ENCODE measurements at places on chromosomes 12 and 14.

DNA sequence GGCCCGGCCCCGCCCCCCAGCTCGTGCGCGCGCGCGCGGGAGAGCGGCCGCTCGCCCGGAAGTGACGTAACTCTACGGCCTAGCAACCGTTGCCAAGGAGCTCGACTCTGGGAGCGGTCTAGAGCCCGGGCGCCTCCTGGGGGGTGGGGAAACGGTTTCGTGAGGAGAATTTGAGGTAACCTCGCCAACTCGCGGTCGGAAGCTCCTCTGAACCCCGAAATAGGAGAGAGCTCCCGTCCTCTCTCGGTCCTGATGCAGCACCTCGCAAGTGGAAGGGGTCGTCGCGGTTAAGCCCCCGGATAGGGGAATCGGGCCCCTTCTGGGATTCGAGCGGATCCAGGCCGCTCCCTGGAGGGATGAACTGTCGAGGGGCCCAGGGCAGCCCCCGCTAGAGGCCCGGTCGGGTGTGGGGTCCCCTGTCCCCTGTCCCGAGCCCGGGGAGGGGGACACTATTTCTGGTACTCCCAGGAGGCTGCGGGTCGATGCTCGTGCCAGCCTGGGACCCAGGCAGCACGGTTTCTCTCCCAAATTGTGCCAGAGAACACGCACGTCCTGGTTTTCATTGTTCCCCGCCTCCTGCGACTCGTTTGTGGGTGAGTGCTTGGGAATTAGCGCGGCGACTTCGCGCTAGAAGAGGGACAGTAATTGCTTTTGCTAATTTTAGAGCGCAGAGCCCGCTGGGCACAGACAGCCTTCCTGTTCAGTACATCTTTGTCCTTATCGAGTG, at the start of gene IFT81:
IFT81 (plus strand) TSS at position 89 of the 727 bp plus-strand sequence. CDS start 3,024 bp downstream, outside the sequence.
- peak; percentile 97 for DNase-seq

- no peak for DNase-seq
Measured at GRCh38 chr12:131758016-131758739, 47.3 kb downstream of the SFSWAP start.

DNA sequence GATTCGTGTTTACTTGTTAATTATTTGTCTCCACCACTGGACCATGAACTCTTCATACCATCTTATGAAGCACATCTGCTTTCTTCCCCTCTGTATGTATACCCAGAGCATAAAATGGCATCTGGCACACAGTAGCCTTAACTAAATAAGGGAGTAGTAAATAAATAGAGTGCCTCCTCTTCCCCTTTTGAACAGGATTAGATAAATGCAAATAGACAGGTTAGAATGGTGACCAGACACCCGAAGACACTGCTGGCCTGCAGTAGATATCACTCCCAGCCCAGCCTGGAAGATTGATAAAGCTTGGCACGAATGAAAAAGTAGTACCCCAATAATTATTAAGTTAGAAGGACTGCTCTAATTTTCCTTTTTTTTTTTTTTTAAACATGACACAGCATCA, 6.9 kb downstream of the GALNT4 start:
- no peak for DNase-seq

DNA sequence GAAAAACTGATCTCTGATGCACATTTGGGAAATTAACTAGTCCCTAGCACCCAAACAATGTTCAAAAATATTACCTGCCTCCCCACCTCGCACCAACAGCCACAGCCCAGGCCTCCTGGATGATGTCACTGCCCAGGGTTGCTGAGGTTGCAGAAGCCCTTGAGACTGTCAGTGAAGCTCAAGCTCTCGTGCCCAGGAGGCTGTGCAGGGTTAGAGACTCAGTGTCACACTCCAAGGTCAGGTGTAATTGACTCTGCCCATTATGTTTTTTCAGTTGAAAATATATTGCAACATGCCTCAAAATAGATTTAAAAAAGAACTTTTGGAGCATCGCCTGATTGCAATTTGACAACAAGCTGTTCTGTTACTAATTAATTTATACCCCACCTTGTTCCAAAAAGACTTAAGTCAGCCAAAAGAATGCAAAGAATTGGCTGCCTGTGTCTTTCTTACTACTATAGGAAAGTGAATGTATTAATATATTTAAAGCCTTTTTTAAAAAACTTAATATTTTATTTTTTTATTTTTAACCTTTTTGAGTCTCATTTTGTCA, 72.3 kb downstream of the CMAS start:
- DNase-seq, result no peak

DNA sequence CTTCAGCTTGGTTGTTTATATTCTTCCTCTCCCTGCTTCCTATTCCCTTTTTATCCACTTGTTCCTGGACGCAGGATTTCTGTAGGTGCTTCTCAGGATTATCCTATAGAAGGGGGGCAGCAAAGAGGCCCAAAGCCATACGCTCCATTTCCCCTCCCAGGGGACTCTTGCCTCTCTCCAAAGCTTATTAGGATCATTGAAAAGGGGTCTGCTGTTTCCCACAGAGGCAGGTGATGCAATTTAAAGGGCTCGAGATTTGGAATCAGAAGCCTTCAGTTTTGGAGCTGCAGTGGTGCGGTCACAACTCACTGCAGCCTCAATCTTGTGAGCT, 31.5 kb upstream of the SYNDIG1L start:
- DNase-seq, result no peak

Data from activated CD4-positive, alpha-beta T cell treated with anti-CD3 and anti-CD28 coated beads, Interleukin-2, amount 10 ng/mL, durations not matched to agents 7 days and 5 days (primary cell).